ENCODE measurements at places on chromosomes 13 and 19. TPM values are rescaled to one million over a fixed set of nuclear protein-coding genes. Genes with fewer than 3 reads are reported as not detected.

The AP2S1 gene
- total RNA-seq, result 79.3 TPM

The RASGRP4 gene
- total RNA-seq, result not detected

The ABHD8 gene
- 17.3 TPM for total RNA-seq

The GPC6 gene
- not detected for total RNA-seq

The KIR3DL2 gene
- not detected for total RNA-seq

The CASP14 gene
- total RNA-seq, result not detected

The AXL gene
- not detected for total RNA-seq

The GJB6 gene
- total RNA-seq, result not detected

The MAMSTR gene
- 1.8 TPM for total RNA-seq

The ZNF865 gene
- 11.3 TPM for total RNA-seq

The STXBP2 gene
- 138 TPM for total RNA-seq

The ZNF766 gene
- total RNA-seq, result 26.4 TPM

The ZNF471 gene
- not detected for total RNA-seq

The UQCR11 gene
- total RNA-seq, result 143 TPM

The KIR3DL1 gene
- total RNA-seq, result not detected

The FAM32A gene
- 65.7 TPM for total RNA-seq

The HRC gene
- not detected for total RNA-seq

The KIR2DL1 gene
- total RNA-seq, result not detected

The KASH5 gene
- 19.4 TPM for total RNA-seq

The EPS8L1 gene
- total RNA-seq, result 10.6 TPM
